ENCODE measurements at places on chromosomes 12 and 14. TPM values are rescaled to one million over a fixed set of nuclear protein-coding genes. Genes with fewer than 3 reads are reported as not detected.

CHMP4A gene
- 58.6 TPM for total RNA-seq

DNA sequence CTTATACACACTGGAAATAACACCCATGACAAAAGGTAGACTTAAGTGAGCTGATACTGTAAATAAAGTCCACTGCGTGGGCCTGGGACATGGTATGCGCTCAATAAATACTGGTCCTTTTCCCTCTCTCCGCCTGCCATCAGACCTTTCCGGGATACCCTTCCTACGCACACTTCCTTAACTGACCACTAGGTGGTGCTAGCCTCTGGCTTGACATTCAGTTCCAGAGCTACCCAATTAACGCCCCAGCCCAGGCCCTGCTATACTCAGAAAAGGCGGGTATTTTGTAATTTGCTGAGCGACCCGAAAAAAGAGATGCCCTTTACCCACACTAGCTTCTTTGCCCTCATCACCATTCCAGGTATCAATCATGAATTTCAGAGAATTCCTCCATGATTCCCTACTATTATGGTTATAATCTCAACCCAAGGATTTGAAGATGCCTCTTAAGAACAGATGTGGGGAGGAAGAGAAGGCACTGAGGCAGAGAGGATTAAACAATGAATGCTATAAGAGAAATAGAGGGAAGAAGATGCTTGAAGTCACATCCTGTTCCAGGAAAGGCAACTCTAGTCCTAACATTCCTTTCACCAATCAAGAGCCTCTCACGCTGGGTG, 3.9 kb upstream of the LRP1 start:
- peak; percentile 84 for DNase-seq

GRCh38 chr12:108846290-108846701, 11.1 kb downstream of the SSH1 start:
- DNase-seq: no peak

CCDC198 gene
- total RNA-seq: 28.3 TPM

DNA sequence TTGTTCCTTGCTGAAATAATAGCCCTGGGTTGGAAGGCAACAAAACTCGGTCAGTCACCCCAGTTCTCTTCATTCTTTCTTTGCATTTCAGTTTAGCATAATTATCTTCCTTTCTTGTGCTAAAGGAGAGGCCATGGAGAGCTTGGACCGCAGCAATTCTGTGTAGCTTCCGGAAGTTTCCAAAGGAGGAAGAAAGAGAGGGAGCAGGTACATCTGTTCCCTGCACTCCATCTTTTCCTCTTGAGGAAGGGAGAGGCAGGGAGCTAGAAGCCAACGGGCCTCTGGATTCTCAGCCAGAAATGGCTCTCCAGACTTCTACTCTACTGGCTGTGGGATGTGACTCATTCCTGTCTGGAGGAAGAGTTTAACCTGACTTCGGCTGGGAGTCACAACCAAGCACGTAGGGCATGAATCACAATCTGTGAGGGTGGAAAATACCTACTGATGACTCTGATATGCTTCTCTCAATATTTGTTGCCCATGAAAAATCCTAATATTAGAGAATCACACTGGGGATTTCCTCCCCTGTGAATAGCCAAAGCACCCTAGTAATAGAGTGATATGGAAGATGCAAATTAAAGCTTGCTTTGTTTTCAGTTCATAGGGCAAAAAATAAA, 17.0 kb downstream of the ANO6 start:
- peak; percentile 67 for DNase-seq

BDKRB1 gene
- 1.4 TPM for total RNA-seq

CLMN gene
- total RNA-seq: 91.9 TPM

DNA sequence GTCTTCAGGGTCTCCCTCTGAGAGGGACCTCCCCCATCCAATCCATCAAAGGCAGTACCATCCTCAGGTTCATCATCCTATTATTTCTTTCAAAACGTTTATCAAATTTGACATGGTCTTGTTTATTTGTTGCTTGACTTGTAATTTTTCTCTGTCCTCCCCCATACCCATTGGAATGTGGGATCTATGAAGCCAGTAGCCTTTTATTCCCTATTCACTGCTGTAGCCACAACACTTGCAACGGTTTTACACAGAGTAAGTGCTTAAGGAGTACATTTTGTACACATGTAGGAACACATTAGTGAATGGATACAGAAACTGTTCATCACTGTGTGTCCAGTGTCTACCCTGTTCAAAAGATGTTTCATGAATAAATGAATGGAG, 41.5 kb downstream of the IGF1 start:
- DNase-seq: no peak

LLPH gene
- 27.6 TPM for total RNA-seq

FGF6 gene
- total RNA-seq: not detected

SIRT4 gene
- total RNA-seq: not detected

- DNase-seq: no peak
Measured at GRCh38 chr12:42968426-42968825, 378.9 kb upstream of the PRICKLE1 start.

DNA sequence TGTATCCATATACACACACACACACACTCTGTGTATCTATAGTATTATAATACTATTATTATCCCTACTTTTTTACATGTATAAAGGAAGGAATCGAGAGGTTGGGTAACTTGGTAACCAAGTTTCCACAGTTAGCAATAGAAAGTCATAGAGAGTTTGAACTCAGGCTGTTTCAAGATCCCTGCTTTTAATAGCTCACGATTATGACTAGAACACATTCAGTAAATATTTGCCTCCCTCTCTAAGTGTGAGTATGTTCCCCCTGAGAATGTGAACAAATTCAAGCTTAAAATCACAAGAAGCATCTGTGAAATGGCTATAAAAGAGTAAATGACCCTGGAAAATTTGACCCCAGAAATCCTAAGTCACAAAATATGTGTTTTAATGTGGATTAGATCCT, 11.0 kb upstream of the REP15 start:
- DNase-seq: no peak

RND1 gene
- 1.9 TPM for total RNA-seq

DNA sequence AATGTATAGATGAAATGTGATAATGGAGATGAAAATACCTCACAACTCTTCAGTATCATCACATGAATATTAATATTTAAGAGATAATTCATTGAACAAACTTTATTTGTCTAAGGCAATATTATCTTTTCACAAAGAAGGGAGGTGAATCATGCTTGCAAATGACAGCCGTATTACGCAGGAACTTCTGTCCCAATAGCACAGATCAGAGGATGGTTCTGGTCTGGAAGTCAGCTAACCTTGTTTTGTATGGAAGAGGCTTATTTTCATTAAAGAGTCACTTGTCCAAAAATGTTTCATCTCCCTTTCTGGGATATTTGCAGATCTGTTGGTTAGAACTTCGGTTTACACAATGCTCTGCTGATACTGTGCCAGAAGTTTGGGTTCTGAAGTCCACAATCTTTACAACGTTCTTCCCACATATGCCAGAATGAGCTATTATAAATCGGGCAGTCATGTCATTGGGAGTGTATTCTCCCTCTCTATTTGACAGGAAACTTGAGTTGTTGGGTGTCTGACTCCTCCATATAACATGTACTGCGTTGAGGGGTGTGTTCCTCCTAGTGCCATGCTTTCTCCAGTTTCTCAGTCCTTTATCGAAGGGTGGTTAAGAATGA, 29.8 kb downstream of the YY1 start:
- no peak for DNase-seq

GRCh38 chr14:57833323-57833722, 32.6 kb downstream of the SLC35F4 start:
- no peak for DNase-seq

DNA sequence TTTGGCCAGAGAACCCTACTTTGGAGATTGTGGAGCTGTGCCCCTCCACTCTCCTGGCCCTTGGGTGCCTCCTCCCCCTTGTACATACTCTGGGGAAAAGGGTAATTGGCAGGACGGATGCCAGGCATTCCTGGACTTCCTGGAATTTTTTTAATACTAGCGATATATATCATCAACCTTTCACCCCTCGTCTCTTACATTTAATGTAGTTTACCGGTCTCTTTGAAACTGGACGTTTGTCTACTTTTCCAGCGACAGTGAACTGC, 767 bp upstream of the CRY1 start:
- no peak for DNase-seq

DNA sequence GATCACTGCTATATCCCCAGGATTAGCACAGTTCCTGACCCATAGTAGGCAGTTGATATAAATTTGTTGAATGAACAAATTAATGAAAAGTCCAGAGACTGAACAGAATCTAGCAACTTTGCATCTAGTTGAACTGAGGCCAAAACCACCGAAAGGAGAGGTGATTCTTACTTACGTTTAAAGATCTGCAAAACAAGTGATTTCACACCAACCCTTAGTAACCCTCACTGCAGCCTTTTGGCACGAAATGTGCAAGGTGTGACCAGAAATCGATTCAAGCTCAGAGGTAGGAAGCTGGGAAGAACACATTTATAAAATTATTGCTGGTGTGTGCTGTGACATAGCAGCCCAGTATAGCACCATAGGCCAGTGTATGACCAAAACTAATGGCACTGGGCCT, 70.8 kb downstream of the SUDS3 start:
- no peak for DNase-seq

DNA sequence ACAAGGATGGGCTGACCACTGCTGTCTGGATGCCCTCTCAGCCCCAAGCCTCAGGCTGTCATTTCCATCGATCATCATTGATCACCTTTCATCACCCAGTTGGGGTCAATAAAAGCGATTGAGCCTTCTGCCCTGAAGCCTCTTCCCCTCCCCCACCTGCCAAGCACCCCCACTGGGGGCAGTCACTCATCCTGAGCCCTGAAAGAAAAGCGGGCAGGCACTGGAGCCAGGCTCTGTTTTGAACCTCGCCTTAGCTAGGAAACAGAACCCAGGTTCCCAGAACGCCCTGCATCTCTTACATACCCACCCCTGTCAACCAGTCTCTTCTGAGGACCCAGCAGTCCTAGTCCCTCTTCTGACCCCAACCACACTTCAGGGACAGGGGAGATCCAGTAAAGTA, 5.8 kb downstream of the SMUG1 start:
- DNase-seq: no peak

- no peak for DNase-seq
Measured at GRCh38 chr12:52216100-52216499, 16.9 kb upstream of the KRT7 start.

CKAP4 gene
- total RNA-seq: 39.7 TPM

GRCh38 chr14:61530896-61531295, 164.4 kb upstream of the HIF1A start:
- DNase-seq: no peak

DNA sequence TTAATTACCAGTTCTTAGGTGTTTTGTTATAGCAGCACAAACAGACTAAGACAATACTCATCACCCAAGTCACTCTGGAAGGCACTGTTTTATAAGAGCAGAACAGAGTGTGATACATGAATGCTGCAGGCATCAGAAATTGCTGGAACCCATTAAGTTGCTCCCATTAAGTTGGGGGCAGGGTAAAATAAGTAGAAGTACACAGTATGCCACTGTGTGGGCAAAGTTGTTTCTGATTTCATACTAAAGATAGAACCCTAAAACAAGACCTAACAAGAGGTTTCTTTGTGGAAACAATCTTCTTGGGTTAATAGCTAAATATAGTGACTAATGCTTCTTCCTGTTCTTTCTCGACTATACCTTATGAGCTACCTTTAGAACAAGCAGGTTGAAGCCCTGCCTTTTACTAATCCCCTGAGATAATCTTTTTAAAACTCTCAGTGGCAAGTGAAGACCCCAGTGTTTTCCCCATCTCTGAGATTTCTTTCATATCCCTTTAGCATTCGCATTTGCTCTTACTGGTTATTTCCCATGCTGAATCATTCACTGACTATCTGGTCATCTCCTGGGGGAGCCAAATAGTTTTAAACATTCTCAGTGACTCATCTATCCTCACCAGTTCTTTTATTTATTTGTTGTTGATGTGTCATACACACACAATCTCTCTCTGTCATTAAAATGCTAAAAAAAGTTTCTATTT, 52.3 kb downstream of the SOCS2 start:
- DNase-seq: no peak

GARIN6 gene
- total RNA-seq: not detected

- no peak for DNase-seq
Measured at GRCh38 chr14:58792416-58792815, 154.7 kb downstream of the DACT1 start.

DNA sequence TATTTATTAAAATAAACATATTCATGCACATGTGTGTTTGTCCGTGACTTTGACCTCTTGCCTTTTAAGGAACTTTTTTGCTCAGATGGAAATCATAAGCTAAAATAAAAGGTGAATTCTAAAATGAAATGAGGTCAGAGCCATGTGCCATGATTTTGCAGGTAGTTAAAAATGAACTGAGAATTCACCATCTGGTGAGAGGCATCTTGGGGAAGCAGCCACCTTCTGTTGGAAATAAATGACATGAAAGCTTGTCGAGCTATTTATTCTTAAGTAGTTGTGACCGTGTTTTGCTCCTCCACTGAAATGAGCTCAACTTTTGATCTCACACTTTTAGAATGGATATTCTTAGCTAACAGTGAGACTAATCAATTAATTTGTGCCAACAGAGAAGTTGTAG, 56.8 kb upstream of the CNOT2 start:
- DNase-seq: no peak

GRCh38 chr14:59997449-59997848, 77.5 kb downstream of the LRRC9 start:
- DNase-seq: no peak

ANKRD33 gene
- total RNA-seq: not detected

TAS2R20 gene
- 6.1 TPM for total RNA-seq

RIMKLB gene
- total RNA-seq: 43.4 TPM

INSM2 gene
- not detected for total RNA-seq

- no peak for DNase-seq
Measured at GRCh38 chr12:123388951-123389559, 5.1 kb downstream of the KMT5A start.

AKAP5 gene
- total RNA-seq: 0.96 TPM

DNA sequence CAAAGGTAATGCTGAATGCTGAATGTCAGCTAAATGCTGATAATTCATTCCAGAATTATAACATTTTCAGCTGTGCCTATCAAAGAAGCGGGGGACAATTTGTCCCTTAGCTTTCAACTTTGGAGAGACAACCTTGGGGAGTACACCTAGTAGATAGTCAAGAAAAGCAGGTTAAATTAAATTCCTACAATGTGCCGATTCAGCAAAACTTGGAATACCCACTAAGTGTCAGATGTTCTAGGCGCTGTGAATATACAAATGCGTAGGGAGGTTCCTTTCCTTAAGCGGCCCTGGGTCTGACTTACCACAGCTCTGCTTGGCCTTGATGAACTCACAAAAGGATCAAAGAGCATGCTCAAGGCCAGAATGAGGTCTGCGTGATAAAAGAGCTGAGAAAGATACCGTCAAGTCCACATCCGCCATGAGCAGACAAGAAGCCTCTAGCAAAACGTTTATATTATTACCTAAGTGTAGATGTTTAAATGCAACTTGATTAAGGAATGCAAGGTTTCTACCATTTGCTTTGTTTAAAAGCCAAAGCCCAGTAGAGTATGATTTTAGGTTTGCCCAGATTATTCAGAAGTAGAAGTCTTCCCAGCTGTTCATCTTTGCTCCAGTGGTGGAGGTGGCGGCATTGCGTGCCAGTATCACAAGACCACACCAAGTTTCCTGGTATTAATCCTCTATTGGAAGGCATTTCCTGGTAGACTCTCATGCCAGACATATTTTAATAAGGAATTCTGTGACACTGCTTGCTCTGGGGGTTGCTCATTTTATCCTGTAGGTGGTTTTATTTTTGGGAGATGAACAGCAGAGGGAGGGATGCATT, 368.6 kb downstream of the DPF3 start:
- DNase-seq: no peak
